ENCODE measurements at places on chromosomes 4 and X.

- DNase-seq: no peak
Observed at GRCh38 chr4:136246876-136247275, 1285.4 kb downstream of the PCDH18 start.

DNA sequence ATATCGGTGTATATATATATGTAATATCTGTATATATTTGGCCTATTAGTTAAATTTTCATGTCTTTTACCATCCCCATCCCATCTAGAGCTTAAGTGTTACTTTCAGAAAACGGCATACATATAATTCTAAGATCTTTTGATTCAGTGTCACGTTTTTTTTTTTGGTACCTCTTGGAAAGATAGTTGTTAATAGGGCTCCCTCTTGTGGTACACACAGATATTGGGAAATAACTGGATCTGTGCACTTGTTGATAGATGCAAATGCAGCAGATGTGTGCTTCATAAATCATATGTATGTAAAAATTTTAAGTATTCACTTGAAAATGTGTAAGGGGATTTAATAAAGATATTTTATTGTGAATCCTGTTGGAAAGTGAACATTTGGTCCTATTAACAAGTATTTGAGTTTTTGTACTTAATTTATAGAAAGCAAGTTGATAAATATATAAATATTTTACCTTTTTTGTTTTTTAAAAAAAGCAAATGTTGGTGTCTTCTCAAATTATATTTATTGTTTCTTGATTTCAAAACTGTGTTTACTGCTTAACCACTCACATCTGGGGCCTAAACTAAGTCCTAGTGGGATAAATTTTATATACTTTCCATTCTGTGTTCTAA is 74.7 kb downstream of the PAQR3 start:
- DNase-seq: peak; percentile 73

GRCh38 chrX:41481264-41482109 is 34.3 kb downstream of the NYX start:
- DNase-seq: no peak

GRCh38 chrX:38038501-38038900 is 32.1 kb downstream of the SYTL5 start:
- no peak for DNase-seq

GRCh38 chrX:97714072-97714471 is 830.4 kb downstream of the RPA4 start:
- DNase-seq: no peak

DNA sequence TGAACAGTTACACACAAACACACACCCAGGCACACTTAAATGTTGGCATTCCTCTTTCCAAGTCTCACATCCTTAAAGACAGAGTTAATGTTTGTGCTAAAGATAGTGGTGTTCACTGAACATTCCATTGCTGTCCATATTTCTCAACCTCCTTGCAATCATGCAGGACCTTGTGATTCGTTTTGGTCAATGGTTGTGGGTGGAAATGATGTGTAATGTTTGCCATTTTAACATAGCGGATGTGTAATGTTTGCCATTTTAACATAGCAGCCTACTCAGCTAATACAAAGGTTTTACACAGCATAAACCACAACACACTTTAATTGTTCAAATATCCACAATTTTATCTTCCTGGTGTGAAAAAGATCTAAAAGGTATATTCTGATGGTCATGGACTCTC is 93.9 kb downstream of the CEP44 start:
- no peak for DNase-seq

DNA sequence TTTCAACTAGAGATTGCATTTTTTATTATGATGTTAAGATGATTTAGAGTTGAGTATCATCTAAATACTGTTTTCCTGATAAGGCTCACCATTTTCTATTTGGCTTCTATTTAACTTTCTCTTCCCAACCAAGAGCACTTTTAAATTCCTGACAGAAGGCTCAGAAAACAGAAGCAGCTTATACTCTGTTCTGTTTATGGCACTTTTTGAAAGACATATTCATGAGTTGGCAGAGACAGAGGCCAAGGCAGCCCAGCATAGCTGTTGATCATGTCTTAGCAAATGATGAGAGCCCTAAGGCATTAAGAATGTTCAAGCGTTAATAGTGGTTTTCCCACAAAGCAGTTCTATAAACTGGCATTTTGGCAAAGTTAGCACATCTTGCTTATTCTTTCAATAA is 330.3 kb downstream of the TRAM1L1 start:
- peak; percentile 2 for DNase-seq

DNA sequence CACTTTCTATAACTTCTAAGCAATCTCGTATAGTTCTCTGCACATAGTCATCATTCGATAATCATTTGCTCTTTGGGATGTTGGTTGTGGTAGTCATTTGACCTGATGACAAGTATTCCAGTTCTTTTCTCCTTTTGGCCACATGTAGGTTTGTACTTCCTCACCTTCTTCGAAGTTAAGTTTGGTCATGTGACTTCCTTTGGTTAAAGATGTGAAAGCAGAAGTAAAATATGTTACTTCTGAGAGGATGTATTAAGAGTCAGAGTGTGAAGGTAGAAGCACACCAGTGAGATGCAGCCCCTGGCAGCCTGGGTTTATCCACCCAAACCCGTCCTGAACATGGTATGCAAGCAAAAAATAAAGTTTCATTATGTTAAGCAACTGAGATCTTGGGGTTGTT is 48.9 kb upstream of the ZNF518B start:
- DNase-seq: no peak

DNA sequence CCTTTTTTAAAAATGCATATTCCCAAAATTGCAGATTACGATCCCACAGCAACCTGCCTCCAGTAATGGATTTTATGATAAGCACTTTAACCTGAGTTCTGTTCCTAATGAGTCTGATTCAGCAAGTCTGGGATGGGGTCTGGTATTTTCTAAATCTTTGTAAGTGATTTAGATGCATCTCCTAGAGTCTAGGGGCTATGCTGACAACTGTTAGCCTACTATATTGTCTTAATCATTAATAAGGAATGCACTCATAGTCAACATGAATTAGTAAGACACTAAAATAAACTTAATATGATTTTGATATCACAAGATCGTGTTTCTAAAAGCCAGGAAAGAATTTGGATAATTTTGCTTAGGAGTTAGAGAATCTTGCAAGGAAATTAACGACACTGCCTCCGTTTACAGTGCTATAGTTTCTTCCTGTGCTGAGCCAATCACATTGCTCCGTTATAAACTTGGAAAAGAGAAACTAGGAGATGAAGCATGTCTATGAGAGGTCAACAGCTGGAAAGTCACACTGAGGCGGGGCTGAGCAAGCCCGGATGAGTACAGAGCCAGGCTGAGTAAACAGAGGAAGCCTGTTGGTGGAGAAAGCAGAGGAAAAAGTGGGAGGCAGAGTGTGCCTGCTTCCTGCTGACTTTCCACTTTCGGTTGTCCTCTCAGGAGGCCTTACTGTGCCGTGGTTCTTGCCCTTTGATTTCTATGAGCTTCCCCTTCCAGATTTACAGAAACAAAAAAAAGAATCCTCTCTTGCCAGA is 5.4 kb downstream of the SCARB2 start:
- peak; percentile 92 for DNase-seq

DNA sequence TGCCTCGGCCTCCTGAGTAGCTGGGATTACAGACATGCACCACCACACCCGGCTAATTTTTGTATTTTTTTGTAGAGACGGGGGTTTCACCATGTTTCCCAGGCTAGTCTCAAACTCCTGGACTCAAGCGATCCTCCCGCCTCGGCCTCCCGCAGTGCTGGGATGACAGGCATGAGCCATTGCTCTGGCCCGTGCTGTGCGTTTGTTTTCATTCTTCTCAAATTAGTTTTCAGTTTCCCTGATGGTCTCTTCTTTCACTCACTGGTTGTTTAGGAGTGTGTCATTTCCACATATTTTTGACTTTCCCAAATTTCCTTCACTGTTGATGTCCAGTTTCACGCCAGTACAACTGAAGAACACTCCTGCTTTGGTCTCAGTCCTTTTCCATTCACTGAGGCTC is 31.8 kb downstream of the SH3TC1 start:
- no peak for DNase-seq

GRCh38 chrX:75156531-75156945 is 455 bp upstream of the ABCB7 start:
- DNase-seq: peak; percentile 1

DNA sequence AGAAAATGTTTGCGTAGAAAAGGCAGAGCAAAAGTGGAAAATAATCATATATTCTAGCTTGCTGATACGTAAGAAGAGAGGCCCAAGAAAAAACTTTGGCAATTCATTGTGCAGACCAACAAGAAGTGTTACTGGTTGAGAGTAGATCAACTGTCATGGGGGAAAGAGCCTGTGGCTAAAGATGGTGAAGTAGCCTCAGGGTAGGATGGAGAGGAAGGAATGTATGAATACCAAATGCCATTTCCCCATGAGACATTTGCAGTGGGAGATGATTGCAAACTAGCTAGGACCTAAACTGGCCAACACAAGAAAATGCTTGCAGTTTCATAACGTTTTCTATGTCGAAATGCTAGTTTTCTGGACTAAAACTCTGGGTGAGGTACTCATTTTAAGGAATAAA is 47.7 kb upstream of the ADGRL3 start:
- no peak for DNase-seq

- DNase-seq: no peak
Observed at GRCh38 chrX:16700734-16701133, 11.7 kb downstream of the CTPS2 start.
